ENCODE measurements at places on chromosomes 11 and 22.

DNA sequence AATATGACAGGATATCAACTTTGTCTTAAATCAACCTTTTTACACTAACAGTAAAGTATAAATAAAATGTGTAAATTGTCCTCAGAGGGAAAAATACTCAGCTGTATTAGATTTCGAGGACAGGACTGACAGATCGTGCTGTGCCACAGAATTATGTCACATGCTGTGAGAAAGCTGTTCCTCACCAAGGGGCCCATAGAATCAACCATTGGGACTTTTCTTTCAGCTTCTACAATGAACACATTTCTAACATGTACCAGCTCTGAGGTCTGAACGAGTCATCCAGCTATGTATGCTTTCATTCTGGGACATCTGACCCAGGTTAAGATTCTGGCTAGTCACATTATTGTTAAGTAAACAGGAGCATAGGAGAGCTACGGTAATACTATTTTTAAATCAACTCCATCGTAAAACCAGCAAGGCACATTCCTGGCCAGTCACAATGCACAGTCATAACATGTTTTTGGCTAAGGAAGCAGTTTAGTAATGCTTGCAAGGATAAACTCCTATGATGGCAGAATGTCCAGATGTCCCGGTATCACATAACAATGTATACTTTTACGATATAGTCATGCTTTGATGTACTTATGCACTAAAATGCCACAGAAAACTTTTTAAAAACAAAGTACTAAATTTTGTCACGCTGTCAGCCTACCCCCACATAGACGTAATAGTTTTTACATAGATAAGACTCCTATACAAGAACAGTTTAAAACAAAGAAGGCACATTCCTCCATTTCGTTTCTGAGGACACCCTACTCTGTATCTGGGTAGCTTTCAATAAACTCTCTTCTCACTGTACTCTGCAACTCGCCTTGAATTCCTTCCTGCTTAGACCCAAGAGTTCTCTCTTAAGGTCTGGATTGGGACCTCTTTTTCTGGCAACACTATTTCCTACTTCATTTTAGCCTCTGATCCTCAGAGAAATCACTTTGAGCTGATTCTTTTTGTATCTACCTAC, 27.4 kb downstream of the ZNF214 start:
- DNase-seq: no peak

GRCh38 chr11:24833573-24833972, 336.7 kb downstream of the LUZP2 start:
- no peak for DNase-seq

- DNase-seq: no peak
These were observed 2.5 kb downstream of the GLYATL1 start for GRCh38 chr11:58941838-58942237.

GRCh38 chr11:16096336-16096735, 260.0 kb downstream of the SOX6 start:
- DNase-seq: no peak

DNA sequence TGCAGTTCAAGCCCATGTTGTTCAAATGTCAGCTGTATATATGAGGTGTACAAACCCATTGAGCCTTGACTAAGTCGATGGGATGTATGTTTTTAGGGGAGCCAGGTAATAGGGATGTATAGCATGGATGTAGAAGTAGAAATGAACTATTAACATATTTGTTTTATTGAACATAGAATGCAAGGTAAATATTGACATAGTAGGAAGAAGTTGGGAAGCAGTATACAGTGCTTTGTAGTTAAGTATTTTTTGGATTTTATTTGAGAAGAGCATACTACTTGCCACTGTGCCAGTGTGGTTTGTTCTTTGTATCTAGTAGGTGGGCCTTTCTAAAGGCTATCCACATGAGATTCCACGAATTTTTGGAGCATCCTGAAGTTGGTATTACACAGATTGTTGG, 20.8 kb upstream of the NAT10 start:
- DNase-seq: no peak

DNA sequence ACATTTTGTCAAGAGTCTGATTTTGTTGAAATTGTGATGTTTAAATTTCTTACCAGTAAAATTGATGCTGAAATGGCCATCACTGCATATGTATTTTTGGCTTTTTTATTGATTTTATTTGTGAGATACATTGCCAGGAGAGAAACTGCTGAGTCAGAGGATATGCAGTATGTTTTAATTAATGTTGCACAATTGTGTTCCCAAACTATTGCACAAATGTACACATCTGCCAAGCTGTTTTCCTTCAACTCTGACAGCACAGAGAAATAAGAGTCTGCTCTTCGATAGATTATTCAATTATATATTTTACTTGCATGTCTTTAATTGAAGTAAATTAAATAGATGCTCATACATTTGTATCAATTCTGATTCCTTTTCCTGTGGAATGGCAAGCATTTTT, 640.2 kb upstream of the LUZP2 start:
- DNase-seq: no peak

DNA sequence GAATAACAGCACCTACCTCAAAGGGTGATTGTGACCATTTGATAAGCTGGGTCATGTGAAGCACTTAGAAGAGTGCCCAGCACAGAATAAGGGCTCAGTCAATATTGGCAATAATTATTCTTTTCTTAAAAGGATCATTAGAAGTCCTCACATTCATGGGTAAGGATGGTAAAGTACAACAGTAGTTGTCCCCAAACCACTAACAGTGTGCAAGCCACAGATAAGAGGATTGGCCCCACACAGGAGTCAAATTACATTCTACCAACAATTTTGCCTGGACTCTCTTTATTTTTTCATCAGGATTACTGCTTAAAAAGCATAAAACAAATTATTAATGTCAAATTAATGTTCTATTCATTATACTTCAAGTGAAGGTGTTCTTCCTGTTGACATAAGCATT, 271.5 kb upstream of the PDGFD start:
- no peak for DNase-seq

DNA sequence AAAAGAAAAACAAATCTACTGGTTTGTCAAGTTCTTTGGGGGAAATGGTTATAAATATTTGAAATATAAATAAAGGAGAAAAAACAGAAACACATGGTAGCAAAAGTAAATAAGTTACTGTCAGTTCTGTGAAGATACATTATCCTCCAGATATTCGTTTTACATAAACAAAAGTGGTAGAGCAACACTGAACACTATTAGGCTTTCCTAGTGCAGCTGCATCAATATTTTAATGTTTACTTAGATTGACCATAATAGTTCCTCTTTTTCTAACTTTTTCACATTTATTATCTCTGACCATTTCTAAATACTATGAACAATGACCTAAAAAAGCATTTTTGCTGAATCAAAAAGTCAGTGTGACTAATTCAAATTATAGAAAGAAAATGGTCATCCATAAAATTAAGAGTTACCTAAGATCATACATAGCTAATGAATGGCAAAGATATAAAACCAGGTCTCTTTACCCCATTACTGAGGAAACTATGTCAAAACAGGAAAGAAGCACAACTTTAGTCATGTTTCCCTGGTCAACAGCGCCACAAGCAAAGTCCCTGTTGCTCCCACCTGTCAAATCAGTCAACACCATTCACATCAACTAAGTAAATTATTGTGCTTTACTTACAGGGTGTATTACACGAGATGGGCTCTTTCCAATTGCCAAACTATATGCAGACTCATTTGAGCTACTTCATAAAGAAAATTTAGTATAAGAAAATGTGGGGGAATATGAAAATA, 38.5 kb downstream of the SBF2 start:
- DNase-seq: no peak

GRCh38 chr22:41964112-41964491, 5.1 kb upstream of the SEPTIN3 start:
- DNase-seq: no peak

- DNase-seq: no peak
These were observed 19.9 kb upstream of the GRAMD1B start for GRCh38 chr11:123410218-123410549.

- no peak for DNase-seq
These were observed 107.3 kb downstream of the FCHSD2 start for GRCh38 chr11:73034777-73035176.

Data from activated CD4-positive, alpha-beta T cell treated with anti-CD3 and anti-CD28 coated beads, Interleukin-2, amount 50 U/mL, for 24 hours (primary cell).